ENCODE measurements at places on chromosomes 16 and 17.

GRCh38 chr17:16905593-16906191 is 66.2 kb downstream of the TNFRSF13B start:
- peak; percentile 96 for DNase-seq

GRCh38 chr17:35900708-35901480 is 20.7 kb upstream of the CCL5 start:
- DNase-seq: no peak

DNA sequence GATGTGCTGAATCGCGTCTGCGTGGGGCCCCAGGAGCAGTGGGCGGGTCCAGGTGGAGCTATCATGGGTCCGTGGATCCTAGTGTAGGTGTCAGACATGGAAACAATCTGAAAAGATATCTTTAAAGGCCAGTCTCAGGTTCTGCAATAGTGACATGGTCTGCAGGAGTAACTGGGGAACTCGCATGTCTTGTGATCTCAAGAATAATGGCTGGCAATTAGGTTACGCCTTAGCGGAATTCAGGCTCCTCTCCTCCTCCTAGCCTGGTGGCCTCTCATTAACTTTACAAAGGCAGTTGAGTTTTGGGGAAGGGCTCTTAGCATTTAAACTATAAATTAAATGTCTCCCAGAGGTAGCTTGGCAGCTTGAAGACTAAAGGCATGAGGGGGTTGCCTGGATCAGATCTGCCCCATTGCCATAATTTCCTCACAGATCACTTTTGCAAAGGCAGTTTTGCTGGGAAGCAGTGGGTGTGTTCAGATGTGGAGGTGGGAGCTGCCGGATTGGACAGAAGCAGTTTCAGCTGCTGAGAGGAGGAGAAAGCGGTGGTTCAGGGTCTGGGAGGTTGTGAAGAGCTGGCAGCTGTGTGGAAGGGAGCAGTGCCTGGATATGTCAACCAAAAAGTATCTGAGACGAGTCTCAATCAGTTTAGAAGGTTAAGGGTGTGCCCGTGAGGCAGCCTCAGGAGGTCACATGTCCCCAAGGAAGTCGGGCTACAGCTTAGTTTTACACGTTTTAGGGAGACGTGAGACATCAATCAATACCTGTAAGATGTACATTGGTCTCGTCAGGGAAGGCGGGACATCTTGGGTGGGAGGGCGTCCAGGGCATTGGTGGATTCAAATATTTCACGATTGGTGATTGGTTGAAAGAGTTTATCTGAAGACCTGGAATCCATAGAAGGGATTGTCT is 2.7 kb downstream of the TBCD start:
- no peak for DNase-seq

- no peak for DNase-seq
Observed at GRCh38 chr16:74651841-74652240, 14.8 kb downstream of the RFWD3 start.

GRCh38 chr16:81630635-81631031 is 148.5 kb upstream of the PLCG2 start:
- no peak for DNase-seq

- no peak for DNase-seq
Observed at GRCh38 chr16:31519759-31520431, 7.8 kb upstream of the AHSP start.

DNA sequence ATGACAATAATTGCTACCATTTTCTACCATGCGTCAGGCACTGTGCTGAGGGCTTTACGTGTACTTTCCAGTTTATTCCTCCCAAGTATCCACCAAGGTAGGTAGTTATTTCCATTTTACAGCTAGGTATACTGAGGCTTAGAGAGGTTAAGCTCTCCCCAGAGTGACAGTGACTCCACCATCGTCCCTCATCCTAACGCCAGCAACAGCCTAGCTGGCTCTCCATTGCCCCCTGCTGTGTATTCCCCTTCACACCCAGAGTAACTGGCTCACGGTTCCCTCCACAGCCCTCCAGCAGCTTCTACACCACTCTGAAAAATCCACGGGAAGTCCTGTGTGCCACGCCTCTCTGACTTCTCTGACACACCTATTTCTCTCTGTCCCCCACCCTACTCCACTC is 7.1 kb upstream of the ASGR1 start:
- no peak for DNase-seq

GRCh38 chr17:28527859-28528258 is 21.7 kb downstream of the FOXN1 start:
- no peak for DNase-seq

DNA sequence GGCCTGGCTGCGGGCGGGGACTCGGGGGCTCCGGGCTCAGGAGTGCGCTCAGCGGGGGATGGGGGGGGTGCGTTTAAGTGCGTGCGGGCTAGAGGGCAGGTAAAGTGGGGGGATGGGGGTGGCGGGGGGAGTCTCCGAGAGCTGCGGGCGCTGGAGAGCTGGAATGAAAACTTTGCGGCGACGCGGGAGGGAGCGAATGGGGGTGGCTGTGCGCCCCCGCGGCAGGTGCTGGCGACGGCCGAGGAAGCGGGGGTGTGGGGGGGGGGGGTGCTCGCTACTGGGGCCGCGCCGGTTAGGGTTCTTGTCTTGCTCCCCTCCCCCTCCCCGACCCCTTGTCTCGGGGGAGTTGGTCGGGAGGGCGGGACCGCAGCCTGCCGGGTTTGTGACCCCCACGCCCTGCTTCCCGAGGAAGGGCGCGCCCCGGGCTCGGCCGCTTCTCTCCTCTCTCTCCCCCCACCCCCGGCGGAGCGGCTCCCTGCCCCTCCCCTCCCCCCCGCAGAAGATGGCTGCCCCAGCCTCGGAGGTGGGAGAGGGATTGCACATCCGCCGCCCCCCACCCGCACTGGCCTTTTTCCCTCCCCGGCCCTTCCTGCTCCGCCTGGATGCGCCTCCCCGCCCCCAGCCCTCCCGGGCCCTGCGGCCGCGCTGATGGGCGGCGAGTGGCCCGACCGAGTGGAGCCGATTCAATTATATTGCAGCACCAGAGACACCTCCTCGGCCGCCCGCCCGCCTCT is 649 bp downstream of the GSE1 start:
- DNase-seq: no peak

DNA sequence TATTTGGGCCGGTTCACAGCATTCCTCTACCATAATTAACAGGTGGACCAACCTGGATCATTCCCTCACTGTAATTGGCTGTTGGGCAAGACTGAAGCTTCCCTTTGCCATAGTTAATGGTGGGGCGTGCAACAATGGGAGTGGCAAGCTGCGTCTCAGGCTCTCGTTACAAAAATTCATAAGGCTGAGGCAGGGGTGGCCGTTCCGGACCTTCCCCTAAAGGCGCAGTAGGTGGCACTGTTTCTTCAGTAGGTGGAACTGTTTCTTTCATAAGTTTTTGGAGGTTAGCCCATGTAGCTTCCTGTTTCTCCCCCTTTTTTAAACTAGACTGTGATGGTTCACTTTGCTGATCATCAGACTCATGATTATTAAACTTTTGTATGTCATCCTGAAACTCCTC is 17.0 kb upstream of the TMC5 start:
- DNase-seq: no peak

GRCh38 chr17:49725452-49726130 is 17.8 kb upstream of the SLC35B1 start:
- no peak for DNase-seq

DNA sequence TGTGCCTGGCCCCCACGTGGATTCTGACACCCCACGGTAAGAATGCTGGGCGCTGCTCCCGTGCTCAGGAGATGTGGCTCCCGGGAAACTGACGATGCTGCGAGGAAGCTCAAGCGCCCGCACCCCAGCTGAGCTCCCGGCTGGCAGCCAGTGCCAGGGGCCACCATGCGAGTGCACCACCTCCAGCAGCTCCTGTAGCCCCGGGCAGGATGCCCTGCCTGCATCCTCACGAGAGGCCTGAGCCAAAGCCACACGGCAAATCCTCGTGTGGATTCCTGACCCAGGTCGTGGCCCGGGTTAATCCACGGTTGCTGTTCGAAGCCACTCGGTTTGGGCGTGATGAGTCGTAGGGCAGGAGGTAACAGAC is 11.6 kb upstream of the DPEP1 start:
- DNase-seq: no peak

DNA sequence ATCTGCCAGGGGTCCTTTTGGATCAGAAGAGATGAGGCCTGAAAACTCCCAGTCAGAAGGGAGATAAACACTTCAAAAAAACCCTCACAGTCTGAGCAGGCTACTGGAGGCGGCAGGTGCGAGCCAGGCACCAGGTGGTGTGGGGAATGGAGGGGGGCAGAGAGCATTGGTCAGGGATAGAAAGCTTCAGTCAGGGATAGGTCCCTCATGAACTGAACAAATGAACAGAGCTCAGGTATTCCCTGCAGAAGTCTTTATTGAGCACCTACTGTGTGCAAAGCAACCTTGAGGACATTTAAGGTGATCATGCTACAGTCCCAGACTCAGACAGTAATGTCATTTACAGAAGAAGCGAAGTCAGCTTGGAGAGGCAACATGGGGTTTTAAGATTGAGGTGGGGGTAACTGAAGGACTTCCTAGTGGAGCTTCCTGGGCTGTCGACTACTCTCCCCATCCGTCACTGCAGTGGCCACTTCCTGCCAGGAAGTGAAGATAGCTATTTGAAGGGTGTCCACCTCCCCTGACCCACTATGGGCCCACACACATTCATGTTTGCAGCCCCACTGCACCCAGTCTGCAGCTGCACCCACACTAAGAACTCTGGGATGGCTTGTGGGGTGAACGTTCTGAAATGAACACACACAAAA is 3.2 kb downstream of the KIFC3 start:
- DNase-seq: no peak

GRCh38 chr17:41523787-41524186 is 4.3 kb downstream of the KRT19 start:
- DNase-seq: no peak

DNA sequence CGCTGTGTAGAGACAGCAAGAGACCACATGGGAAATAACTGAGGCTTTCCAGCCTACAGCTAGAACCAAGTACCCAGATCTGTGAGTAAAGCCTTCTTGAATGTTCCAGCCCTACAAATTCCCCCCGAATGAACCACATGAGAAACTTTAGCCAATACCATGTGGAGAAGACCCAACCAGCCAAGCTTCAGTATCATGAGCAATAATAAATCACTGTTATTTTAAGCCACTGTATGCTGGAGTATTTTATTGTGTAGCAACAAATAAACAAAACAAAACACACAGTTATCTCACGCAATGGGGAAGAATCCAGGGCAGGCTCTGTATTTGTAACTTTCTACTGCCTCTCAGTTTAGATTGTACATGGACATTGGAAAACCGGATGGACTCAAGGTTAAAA is 426.2 kb downstream of the CDH11 start:
- no peak for DNase-seq

DNA sequence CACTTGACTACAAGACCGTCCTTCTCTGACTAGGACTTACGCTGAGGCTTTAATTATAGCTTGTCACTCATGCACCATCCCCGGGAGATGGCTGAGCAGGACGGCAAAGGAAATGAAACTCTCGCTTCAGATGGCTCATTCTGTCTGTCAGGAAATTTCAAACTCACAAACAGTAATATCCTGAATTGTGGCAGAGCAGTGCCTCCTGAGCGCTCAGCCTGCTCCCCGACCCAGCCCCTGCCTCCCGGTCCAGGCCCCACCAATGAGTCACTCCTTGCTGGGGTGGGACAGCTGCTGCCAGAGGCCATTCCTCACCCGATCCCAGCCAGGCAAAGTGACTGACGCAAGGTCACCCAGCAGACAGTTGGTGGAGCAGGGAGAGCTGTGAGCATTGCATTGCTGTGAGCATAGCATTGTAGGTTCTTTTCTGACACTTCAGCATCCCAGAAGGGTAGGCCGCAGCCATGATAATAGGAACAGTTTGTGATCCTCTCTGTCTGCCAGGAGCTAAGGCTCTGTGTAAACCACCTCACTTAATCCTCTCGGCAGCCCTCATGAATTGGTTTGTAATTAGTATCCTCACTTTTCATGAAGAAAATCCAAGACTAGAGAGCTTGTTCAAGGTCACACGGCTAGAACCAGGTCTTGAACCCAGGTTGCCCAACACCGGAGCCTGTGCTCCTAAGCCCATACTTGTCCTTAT is 20.9 kb downstream of the CCDC182 start:
- DNase-seq: no peak

- DNase-seq: no peak
Observed at GRCh38 chr16:46853713-46854443, 22.9 kb upstream of the C16orf87 start.

DNA sequence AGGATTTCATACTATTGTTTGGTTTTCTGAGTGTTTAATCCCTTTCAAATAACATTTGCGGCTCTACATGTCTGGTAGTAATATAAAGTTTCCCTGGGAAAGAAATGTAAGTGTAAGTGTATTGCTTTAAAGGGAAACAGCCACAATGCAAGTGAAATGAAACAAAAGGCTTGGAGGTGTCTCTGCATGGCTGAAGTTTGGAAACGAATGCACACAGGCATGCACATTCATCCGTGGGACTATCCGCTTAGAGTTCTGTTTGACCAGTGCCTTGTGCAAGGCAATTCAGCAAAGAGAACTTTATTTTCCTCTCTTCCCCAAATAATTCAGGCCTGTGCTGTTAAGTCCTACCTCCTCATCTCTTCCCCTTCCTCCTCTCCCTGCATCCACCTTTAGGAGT is 56.1 kb upstream of the MRTFB start:
- no peak for DNase-seq

GRCh38 chr17:72122765-72123529 is 2.1 kb downstream of the SOX9 start:
- DNase-seq: no peak

GRCh38 chr17:48100591-48101011 is 677 bp downstream of the CBX1 start:
- DNase-seq: peak; percentile 37

GRCh38 chr17:45700171-45701090 is 83.7 kb upstream of the CRHR1 start:
- DNase-seq: no peak

DNA sequence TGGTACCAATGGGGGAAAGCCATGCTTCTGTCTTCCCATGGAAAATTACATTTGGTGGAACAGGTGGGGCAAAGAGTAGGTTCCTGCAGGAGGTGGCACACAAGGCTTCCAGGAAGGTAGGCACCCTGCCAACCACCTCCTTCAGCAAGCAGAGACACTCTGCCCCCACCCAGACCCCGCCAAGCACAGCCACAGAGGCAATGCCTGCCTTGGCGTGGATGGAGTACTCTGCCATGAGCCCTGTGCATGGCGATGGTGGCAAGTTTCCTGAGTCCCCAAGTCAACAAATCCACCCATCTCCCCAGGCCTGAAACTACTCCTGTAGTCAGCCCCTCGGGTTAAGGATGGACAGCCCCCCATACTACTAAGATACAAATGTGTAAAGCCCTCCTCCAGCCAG is 119.2 kb upstream of the GNAO1 start:
- DNase-seq: no peak

GRCh38 chr17:32784113-32784512 is 92.8 kb downstream of the MYO1D start:
- DNase-seq: no peak
